Activated CD4-positive, alpha-beta T cell treated with anti-CD3 and anti-CD28 coated beads, Interleukin-2, amount 10 ng/mL, durations not matched to agents 7 days and 5 days (primary cell): ENCODE measurements at places on chromosomes 11 and 22. TPM values are rescaled to one million over a fixed set of nuclear protein-coding genes. Genes with fewer than 3 reads are reported as not detected.

LMO2 gene
- total RNA-seq: not detected

DNA sequence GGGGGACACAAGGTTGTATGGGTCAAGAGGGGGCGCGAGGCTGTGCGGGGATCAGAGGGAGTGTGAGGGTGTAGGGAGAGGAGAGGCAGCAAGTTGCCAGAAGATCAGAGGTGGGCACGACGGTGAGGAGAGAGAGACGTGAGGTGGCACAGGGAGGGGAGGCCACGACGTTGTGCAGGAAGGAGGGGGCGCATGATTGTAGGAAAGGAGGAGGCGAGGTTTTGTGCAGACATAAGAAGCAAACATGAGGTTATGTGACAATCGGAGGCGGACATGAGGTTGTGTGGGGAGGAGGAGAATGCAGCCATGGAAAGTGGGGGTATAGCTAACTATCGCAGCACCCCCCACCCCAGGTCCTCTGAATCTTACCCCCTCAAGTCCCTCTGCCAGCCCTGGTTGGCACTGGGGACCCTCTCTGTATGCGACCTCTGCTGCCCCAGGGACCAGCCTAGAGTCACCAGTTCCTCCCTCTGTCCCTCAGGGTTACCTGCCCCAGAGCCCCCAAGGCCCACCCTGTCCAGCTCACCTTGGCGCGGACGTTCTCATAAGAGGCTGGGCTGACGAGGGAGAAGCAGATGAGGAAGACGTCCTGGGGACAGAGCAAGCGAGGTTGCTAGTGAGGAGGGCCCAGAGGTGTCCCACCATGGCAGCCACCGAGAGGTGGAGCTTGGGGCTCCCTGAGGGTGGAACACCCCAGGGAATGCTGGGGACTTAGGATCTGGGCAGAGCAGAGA is 12.5 kb downstream of the RAC2 start:
- peak; percentile 52 for DNase-seq

DNA sequence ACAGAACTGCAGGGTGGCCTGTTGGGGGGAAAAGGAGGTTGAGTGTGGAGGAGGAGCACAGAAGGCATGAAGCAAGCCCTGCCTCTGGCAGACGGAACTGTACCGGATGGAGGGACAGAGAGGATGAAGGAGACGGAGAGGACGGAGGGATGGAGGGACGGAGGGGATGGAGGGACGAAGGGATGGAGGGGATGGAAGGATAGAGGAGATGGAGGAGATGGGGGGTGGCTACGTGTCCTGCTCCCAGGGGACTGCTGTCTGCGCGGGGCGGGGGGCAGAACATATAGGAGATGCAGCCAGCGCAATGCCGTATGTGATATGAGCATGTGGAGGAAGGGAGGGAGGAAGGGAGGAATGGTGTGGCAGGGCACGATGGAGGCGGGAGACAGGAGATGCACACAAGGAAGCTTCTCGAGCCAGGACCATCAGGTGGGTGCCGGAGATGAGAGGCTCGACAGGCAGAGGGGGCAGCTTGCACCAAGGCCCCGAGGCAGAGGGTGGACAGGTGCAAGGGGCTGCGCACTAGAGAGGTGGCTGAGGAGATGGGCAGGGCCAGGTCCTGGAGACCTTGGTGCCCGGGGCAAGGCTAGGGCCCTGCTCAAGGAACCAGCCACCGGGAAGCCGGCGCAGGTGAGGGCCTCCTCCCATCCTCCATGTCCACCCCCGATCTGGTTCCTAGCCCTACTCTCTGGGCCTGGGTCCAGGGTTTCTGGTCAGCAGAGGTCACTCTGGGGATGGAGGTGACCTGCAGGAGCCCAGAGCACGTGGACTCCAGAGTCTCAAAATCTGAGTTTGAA is 25.3 kb downstream of the MAFF start:
- no peak for DNase-seq

SF3B2 gene
- total RNA-seq: 223 TPM

SIRT3 gene
- total RNA-seq: 11.3 TPM
